ENCODE measurements at places on chromosomes 2 and 18. TPM values are rescaled to one million over a fixed set of nuclear protein-coding genes. Genes with fewer than 3 reads are reported as not detected.

DNA sequence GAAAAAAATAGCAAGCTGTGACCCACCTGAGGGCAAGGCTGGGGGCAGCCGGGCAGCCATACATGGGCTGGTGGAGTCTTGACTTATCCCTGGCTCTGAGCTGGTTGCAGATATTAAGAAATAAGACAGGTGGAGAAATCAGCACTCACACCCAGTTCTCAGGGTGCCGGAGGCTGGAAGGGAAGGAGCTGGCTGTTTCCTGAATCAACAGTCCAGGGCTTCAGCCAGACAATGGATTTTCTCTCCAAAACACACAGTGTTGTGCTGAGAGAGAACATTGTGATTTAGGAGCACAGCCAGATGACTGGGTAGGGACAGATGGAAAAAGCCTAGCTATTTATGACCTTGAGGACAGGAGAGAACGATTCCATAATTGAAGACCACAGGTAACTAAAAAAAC, 208.8 kb downstream of the LDLRAD4 start:
- DNase-seq = peak; percentile 50

LYPD6 gene
- total RNA-seq = 1.1 TPM

CD207 gene
- total RNA-seq = not detected

ALS2 gene
- 23.5 TPM for total RNA-seq

DNA sequence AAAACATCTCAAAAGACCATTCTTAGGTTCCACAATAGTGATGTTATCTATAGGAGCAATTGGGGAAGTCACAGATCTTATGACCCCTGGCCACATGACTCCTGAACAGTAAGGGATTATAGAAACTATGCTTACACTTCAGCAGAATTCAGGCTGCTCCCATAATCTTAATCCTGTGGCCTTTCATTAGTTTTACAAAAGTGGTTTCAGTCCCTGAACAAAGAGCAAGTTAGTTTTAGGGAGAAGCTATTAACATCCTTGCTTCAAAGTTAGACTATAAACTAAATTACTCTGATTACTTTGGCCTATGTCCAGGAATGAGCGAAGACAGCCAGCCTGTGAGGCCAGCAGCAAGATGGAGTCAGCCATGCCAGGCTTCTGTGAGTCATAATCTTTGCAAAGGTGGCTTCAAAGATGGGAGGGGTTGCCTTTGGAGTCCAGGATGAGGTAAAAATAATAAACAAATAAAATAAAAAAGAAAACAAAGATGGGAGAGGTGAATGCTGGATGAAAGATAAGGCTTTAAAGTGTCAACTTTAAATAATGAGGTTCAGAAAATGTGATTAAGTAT, 168.7 kb upstream of the NDUFV2 start:
- DNase-seq = no peak

RAD51AP2 gene
- total RNA-seq = not detected

DNA sequence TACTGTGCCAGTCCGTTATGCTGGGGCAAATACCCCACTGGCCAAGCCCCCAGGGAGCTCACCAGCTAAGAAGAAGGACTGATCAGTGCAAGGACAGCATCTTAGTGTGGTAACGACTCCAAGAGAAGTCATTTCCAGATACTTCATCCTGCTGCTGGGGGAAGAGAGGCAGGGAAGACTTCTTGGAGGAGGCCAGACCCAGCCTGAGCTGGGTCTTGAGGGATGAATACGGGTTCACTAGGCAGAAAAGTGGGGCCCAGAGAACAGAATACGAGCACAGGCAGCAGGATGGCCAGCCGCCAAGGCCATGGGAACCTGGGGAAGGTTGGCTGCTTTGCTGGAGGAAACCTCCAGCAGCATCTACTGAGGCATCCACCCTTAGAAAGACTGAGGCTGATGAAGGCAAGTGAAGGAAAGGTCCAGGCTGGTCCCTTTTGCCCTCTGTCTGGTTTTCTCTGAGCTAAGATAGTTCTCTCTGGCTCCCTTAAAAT, 84.1 kb downstream of the GLI2 start:
- no peak for DNase-seq

DNA sequence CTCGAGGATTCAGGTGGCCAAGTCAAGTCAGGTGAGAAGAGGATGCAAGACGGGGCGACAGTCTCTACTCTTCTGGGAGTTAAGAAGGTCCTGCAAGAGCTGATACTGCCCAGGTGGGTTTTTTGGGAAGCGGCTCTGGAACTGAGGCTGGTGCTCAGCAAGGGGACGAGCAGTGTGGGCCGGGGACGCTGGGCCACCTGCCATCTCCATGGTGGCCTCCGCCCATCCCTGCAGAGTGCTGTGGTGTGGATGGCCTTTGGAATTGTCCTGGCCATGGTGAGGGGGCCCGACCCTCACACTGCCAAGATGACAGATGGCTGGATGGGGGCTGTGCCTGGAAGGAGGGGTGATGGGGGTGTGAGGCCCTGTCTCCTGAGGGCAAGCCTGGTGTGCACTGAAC, 34.2 kb upstream of the LDLRAD4 start:
- DNase-seq = no peak

DNA sequence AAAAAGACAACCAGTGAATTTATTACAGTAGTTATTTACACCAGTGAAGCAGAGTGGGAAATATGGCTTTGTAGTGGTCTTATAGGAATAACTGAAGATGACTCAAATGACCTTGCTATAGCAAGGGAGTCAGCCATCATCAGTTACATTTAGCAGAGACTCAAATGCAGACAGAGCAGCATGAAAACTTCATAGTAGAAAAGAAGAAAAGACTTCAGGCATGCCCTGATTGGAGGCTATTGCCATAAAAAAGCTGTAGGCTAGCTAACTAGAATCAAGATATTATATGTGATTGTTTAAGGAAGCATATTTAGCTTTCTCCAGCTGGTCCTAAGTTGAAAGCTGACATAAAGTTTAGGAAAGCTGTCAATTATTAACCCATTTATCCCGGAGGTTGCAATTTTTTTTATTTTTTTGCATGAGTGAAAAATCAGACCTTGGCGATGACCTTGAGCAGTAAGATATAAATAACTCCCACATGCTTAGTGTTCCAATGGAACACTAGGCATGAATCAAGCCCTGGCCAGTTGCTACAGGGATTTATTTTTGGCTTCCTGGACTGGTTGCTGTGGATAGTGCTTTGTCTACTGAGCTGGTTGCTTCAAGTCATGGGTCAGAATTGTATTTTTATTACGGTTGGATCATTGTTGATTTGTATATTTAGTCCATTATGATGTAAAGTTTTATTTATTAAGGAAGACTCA, 675.6 kb upstream of the VRK2 start:
- DNase-seq = no peak

Data from glomerular endothelial cell (primary cell).